PC-9 (cell line): ENCODE measurements at places on chromosomes 16 and 17. TPM values are rescaled to one million over a fixed set of nuclear protein-coding genes. Genes with fewer than 3 reads are reported as not detected.
A peak's percentile ranks its signal among the peaks of the same experiment; 100 is the strongest.

GRCh38 chr17:49851387-49852291, 3.8 kb upstream of the TAC4 start:
- peak; percentile 66 for DNase-seq

DNA sequence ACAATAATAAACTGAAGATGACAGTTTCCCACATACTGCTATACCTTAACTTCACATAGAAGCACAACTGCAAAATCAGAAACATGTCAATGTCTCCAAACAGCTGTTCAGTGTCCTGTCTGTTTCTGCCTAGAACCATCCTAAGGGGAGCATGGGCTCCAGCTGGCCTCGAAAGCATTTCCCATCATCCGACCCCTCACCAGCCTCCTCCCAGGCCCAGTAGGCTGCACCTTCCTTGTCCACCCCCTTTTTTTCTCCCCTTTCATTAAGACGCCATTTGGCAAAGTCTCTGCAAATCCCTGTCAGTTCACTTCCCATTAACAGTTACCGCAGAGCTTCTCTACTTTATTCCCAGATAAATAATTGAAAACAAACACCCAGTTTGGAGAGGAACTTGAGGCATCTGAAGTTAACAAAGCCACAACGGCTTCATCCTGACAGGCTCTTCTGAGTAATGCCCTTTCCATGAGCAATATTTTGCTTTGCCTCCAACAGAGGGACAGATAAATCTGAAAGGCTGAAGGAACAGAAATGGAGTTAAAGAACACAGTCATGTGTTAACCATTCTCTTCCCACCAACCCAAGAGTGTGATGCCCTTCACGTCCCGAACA, 65.3 kb downstream of the SLC39A11 start:
- DNase-seq, result no peak

GRCh38 chr17:73757420-73757819, 113.2 kb upstream of the SDK2 start:
- no peak for DNase-seq

GRCh38 chr17:79813297-79814126, 16.6 kb upstream of the CBX8 start:
- DNase-seq, result no peak

DNA sequence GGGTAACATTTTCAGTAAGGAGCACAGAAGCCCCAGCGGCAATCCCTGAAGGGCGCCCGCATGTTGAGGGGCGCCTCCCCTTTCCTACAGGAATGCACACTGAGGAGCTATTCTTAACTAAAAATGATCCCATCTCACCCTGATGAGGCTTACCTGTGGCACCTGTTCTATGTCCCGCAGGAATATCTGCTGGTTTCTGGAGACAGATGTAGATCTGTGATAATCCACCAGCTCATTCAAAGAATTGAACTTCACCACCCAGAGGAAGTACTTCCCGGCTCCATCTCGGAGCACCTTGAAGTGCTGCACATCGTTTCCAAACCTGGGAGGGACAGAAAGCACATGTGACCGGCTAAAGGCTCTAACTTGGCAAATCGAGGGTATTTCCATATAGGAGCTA, 32.3 kb upstream of the SLC25A19 start:
- DNase-seq, result no peak

DNA sequence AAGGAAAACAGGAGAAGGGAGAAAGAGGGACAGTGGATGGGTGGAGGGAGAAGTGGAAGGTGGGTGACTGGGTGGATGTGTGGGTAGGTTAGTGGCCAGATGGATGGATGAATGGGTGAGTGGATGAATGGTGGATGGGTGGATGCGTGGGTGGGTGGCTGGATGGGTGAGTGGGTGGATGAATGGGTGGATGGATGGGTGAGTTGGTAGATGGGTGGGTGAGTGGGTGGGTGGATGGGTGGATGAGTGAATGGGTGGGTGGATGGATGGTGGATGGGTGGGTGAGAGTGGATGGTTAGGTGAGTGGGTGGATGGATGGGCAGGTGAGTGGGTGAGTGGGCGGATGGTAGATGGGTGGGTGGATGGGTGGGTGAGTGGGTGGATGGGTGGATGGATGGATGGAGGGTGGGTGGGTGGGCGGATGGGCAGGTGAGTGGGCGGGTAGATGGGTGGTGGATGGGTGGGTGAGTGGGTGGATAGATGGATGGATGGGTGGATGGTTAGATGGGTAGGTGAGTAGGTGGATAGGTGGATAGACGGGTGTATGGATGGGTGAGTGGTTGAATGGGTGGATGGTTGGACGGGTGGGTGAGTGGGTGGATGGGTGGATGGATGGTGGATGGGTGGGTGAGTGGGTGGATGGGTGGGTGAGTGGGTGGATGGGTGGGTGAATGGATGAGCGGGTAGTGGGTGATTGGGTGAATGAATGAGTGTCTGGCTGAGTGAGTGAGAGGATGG, 702 bp upstream of the MARVELD3 start:
- no peak for DNase-seq

DNA sequence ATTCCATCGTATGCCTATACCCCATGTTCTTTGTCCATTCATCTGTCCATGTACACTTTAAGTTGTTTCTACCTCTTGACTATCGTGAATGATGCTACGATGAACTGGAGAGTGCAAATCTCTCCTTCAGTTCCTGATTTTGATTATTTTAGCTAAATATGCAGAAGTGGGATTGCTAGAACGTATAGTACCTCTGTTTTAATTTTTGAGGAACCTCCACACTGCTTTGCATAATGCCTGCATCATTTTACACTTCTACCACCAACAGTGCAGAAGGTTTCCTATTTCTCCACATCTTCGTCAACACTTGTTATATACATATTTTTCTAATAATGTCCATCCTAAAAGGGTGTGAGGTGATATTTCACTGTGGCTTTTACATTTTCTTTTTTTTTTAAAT, 43.9 kb downstream of the SDR42E1 start:
- DNase-seq, result no peak

DNA sequence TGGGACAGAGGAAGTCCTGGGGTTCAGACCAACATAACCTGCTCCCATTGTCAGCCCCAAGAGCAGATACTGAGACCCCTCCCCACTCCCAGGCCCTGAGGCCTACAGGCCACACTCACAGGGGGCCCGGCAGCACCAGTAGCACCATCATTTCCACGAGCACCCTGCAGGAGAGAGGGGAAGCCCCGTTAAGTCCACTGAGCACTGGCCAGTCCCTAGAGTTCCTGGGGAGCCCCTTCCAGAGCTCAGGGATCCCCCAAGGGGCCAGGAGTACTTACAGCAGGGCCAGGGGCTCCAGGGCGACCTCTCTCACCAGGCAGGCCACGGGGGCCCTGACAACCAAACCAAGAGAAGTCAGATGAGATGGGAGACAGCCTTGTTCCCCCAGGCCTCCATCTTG, 5.4 kb downstream of the COL1A1 start:
- no peak for DNase-seq

DNA sequence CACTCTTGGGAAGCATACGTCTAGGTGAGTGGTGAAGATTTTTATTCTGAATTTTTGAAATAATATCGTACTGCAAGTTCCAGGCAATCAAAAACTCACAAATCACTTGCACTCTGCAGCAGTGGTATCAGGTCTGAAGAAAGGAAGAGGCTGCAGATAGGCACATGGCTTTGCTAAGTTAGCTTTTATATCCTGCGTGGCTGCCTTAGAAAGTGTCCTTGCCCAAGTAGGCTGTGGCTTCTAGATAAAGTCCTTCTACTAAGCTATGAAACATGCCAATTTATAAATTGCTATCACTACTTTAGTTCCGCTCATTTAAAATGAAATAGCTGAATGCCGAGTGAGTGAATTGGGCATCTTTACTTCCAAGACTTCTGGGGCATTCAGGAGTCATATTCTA, 17.9 kb downstream of the WWOX start:
- DNase-seq, result no peak

DNA sequence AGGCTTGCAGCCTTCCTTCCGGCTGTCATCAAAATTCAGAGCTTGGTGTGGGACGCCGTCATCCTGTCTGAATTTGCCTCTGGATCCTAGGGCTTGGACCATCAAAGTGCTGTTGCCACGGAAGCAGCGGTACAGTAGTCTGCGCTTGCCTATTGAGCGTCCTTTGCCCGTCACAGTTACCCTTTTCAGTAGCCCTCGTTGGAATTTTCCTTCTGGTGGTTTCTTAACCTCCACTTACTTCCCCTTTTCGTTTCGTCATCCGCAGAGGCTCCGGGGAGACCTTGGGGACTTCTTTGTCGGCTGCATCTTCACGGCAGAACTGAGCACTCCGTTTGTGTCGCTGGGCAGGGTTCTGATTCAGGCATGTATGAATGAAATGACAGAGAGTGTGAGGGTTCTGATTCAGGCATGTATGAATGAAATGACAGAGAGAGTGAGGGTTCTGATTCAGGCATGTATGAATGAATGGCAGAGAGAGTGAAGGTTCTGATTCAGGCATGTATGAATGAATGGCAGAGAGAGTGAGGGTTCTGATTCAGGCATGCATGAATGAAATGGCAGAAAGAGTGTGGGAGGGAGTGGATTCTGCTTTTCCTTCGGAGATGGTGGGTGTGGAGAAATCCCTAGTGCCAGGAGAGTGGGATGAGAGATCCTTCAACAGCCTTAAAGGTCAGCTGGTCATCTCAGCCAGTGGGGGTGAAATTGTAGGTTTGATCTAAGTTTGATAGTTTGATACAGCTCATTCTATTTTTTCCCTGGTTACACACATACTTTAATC, 8.0 kb downstream of the TLCD3A start:
- no peak for DNase-seq

- no peak for DNase-seq
Measured at GRCh38 chr17:50110591-50111349, 15.6 kb downstream of the PDK2 start.

- no peak for DNase-seq
Measured at GRCh38 chr17:73452009-73452408, 140.2 kb upstream of the CDC42EP4 start.

- DNase-seq, result no peak
Measured at GRCh38 chr16:50523710-50524109, 24.5 kb upstream of the NKD1 start.

DNA sequence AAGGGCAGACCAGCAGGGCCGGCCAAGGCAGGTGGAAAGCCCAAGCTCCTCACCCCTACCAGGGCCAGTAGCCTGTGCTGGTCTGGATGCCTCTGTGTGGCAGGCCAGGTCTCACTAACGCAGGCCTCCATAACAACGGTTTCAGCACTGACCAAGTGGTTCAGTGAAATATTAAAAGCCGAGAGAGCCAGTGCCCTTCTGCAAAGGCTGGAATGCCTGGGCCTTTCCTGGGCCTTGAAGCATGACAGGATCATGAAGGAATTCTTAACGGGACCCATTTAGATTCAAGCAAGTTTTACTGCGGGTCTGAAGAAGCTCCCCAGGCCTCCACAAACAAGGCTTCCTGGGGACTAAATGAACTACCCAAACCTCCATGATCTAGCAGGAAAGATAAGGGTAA, 16.3 kb downstream of the ADAD2 start:
- no peak for DNase-seq

GRCh38 chr16:52957199-52957598, 95.5 kb downstream of the CHD9NB start:
- no peak for DNase-seq

DNA sequence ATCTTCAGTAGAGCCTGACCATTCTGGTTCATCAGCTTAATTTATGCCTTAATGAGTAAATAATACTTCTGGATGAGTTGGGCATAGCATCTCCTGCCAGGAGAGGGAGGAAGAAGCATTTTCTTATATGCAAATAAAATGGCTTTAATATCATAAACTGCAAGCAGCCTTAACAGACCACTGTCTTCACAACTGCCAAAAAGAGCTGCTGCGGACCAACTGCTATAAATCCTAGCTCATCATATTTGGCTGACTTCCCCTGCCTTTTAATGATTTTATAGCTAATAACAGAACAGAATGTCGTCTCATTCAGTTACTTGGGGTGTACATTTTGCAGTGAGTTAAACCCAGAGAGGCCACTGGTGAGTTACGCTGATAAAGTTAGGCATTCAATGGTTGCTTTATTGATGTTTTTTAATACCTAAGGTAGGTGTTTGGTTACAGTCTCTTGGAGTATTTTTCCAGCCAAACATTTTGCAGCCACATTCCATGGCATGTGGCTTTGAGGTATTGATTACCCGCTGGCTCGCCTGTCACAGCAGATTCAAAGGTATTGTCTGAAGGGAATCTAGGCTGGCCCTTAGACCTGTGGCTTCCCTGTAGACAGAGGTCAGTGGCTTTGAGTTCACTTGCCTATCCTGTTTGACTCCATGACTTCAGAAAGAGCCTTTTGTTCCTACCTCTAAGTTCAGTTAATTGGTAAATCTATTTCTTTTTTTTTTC, 16.4 kb downstream of the FAM20A start:
- DNase-seq, result no peak

DNA sequence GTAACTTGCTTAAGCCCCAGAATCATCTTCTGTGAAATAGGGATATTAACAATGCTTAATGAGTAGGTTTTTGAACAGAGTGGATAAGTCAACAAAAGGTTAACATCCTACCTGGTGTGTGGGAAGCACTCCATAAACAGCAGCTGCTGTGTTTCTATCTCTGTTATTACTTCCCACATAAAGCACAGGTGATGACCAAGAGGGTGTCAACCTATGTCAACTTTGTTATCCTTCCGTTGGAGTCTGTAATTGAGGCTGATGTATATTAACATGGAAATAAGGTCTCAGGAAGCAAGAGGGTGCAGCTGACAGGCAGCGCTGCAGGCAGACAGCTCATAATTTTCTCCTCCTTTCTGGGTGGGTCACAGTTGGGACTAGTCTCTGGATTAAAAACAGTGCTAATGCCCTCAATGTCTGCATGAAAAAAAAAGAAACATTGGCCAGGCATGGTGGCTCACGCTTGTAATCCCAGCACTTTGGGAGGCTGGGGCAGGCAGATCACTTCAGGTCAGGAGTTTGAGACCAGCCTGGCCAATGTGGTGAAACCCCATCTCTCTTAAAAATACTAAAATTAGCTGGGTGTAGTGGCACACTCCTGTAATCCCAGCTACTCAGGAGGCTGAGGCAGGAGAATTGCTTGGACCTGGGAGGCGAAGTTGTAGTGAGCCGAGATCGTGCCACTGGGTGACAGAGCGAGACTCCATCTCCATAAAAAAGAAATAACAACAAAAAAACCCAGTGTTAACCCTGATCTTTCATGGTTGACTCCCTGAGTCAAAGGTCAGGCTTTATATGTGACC, 269.6 kb downstream of the SNX29 start:
- DNase-seq, result no peak

GRCh38 chr17:17125136-17126084, 80.7 kb downstream of the PLD6 start:
- no peak for DNase-seq

- DNase-seq, result no peak
Measured at GRCh38 chr16:13426269-13426668, 493.7 kb upstream of the ERCC4 start.

- no peak for DNase-seq
Measured at GRCh38 chr16:55643161-55643970, 12.4 kb upstream of the SLC6A2 start.

GRCh38 chr16:88451586-88452481, 1.2 kb upstream of the ZFPM1 start:
- DNase-seq, result no peak

Gene KRT24
- not detected in 2 replicates for total RNA-seq

Gene HSD17B2
- not detected in 2 replicates for total RNA-seq

Gene MT1G
- total RNA-seq, result not detected in 2 replicates

Gene ARL4D
- 8.8 and 11.6 TPM in 2 replicates for total RNA-seq

Gene SMIM36
- not detected in 2 replicates for total RNA-seq

Gene PMFBP1
- total RNA-seq, result 0.55 TPM in 1 of 2 replicates, not detected in the other

Gene ZP2
- not detected in 2 replicates for total RNA-seq

Gene OR4D1
- total RNA-seq, result not detected in 2 replicates

Gene DOC2B
- total RNA-seq, result not detected in 2 replicates

Gene PRKCB
- total RNA-seq, result not detected in 2 replicates

Gene EPX
- total RNA-seq, result not detected in 2 replicates

Gene TMED6
- 0.59 TPM in 1 of 2 replicates, not detected in the other for total RNA-seq

Gene PRRT2
- total RNA-seq, result 4.9 and 6.3 TPM in 2 replicates

Gene NPTX1
- 6.1 and 6.9 TPM in 2 replicates for total RNA-seq

Gene PRAC2
- total RNA-seq, result not detected in 2 replicates
